ENCODE measurements at places on chromosomes 2 and 18. TPM values are rescaled to one million over a fixed set of nuclear protein-coding genes. Genes with fewer than 3 reads are reported as not detected.

- H3K4me3 ChIP-seq, result no peak overlapping the region
- no peaks in the 10 kb centered on the region for H3K4me1 ChIP-seq
- H3K27me3 ChIP-seq, result no peaks in the 10 kb centered on the region
- DNase-seq, result no peak
- no peak overlapping the region for H3K27ac ChIP-seq
- no peaks in the 10 kb centered on the region for H3K36me3 ChIP-seq
These were observed 143.0 kb upstream of the GATA6 start for GRCh38 chr18:22026362-22026761.

- no peak for DNase-seq
- H3K4me1 ChIP-seq, result no peaks in the 10 kb centered on the region
- no peak overlapping the region for H3K4me3 ChIP-seq
- H3K36me3 ChIP-seq, result no peaks in the 10 kb centered on the region
These were observed 613 bp downstream of the COL5A2 start for GRCh38 chr2:189178726-189179569.

- DNase-seq, result no peak
- no peaks in the 10 kb centered on the region for H3K36me3 ChIP-seq
- no peaks in the 10 kb centered on the region for H3K27me3 ChIP-seq
- no peak overlapping the region for H3K27ac ChIP-seq
- peaks cover 22% of the 10 kb centered on the region for H3K4me1 ChIP-seq
These were observed 1.5 kb downstream of the SFXN5 start for GRCh38 chr2:73069855-73070642.

DNA sequence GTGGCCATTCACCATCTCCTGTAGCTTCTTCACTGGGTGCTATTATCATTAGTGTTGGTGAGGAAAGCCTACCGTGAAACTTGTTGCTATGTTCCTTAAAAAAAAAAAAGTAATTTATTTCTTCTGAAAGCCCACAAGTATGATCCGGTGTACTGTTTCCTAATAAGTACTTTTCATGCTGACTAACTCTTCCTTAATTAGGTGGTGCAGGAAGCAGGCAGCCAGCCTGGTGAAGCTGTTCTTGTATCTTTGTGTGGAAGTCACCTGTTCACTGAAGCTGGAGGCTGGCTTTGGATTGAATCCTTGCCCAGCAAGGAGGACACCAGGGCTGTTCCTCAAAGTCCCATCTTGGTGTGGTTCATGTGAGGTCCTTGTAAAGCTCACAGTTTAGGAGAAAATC, 321.7 kb upstream of the THSD7B start:
- H3K27ac ChIP-seq, result no peak overlapping the region
- H3K4me1 ChIP-seq, result no peaks in the 10 kb centered on the region
- no peak for DNase-seq
- H3K4me3 ChIP-seq, result no peak overlapping the region

DNA sequence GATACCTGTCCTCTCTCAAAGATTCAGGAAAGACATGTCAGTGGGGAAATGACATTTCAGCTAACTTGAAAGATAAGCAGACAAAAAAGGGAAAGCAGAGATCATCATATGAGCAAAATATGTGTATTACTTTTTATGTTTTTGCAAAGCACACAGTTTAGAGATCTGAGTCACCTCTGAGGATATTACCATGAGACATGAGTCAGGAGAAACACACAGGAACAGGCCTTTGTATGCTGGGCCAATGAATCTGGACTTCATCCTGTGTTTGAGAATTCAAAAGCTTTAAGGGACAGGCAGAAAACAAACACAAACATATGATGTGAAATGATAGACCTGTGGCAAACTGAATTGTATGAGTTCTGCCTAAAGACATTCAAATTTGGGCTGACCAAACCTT, 306.0 kb upstream of the EPC2 start:
- peaks cover 20% of the 10 kb centered on the region for H3K36me3 ChIP-seq
- H3K27ac ChIP-seq, result no peak overlapping the region
- no peaks in the 10 kb centered on the region for H3K4me1 ChIP-seq

GRCh38 chr2:70116936-70117552, 29.8 kb downstream of the PCBP1 start:
- H3K4me1 ChIP-seq, result peaks cover 19% of the 10 kb centered on the region
- H3K4me3 ChIP-seq, result no peak overlapping the region
- H3K36me3 ChIP-seq, result no peaks in the 10 kb centered on the region
- no peaks in the 10 kb centered on the region for H3K27me3 ChIP-seq
- no peak overlapping the region for H3K27ac ChIP-seq

DNA sequence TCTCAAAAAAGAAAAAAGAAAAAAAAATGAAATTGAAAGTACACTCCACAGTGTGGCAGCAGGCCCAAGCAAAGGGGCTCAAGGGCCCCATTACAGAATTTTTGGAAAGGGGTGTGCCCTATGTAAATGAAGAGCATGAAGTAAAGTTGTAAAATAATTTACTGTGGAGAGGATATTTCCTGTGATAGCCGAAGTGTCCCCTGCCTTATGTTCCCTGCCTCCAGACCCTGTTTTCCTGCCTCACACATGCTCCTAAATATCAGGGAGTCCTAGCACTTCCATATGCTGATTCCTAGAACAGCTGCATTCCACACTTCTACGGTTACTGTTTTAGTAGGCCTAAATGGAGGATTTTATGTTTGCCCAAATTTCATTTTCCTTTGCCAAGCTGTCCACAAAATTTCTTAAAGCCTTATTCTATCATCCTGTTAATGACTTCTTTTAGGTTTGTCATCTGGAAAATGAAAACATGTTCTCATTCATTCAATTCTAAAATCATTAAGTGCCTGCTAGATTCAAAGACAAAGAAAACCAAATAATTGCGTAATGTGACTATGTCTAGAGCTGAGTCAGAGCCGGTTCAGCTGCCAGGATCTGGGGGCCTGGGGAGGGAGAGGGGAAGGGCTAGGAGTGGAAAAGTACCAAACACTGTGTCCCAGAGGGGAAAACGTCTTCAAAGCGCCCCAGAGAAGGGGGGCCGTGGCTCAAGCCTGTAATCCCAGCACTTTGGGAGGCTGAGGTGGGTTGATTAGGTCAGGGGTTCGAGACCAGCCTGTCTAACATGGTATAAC, 25.9 kb upstream of the IMPA2 start:
- no peaks in the 10 kb centered on the region for H3K27me3 ChIP-seq
- H3K27ac ChIP-seq, result no peak overlapping the region
- DNase-seq, result no peak
- H3K4me1 ChIP-seq, result no peaks in the 10 kb centered on the region

The COL3A1 gene
- total RNA-seq, result not detected

GRCh38 chr2:36351736-36352349, 3.7 kb upstream of the CRIM1 start:
- peaks cover 9% of the 10 kb centered on the region for H3K4me1 ChIP-seq
- no peak for DNase-seq
- H3K36me3 ChIP-seq, result no peaks in the 10 kb centered on the region
- no peak overlapping the region for H3K27ac ChIP-seq
- peaks cover 9% of the 10 kb centered on the region for H3K27me3 ChIP-seq

GRCh38 chr18:61001138-61001537, 332.1 kb upstream of the CDH20 start:
- H3K4me1 ChIP-seq, result no peaks in the 10 kb centered on the region
- no peak overlapping the region for H3K27ac ChIP-seq
- H3K27me3 ChIP-seq, result no peaks in the 10 kb centered on the region

GRCh38 chr2:177983183-177983788, 89.3 kb downstream of the PDE11A start:
- no peaks in the 10 kb centered on the region for H3K27me3 ChIP-seq
- H3K27ac ChIP-seq, result no peak overlapping the region
- H3K36me3 ChIP-seq, result no peaks in the 10 kb centered on the region
- DNase-seq, result no peak
- no peaks in the 10 kb centered on the region for H3K4me1 ChIP-seq

- H3K4me1 ChIP-seq, result peaks cover 5% of the 10 kb centered on the region
These were observed 2.7 kb upstream of the TNS1 start for GRCh38 chr2:218005486-218005885.

The PCARE gene
- total RNA-seq, result not detected

DNA sequence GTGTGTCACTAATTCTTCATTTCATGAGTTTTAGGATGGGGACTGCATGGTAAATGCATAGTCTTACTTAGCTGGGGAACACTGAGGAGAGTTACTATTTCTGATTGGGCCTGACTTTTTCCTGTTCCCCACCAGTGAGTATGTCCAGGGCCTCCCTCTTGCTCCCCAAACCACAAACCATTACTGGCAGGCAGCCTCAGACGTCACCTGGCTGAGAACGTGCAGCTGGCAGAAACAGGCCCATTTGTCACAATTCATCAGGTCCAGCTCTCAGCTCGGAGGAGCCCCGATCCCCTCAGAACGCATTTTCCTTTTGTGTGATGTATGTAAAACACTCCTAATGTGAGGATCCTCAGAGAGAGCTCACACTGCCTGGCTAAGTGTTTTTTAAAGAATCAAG, 71.7 kb upstream of the SIX3 start:
- H3K36me3 ChIP-seq, result no peaks in the 10 kb centered on the region
- H3K27me3 ChIP-seq, result peaks cover 2% of the 10 kb centered on the region
- H3K27ac ChIP-seq, result no peak overlapping the region
- DNase-seq, result no peak

- no peak overlapping the region for H3K27ac ChIP-seq
- no peaks in the 10 kb centered on the region for H3K36me3 ChIP-seq
- H3K4me1 ChIP-seq, result peaks cover 14% of the 10 kb centered on the region
These were observed 34.2 kb downstream of the FAM178B start for GRCh38 chr2:96952016-96952750.

Measured in CD4-positive, CD25-positive, alpha-beta regulatory T cell (primary cell).